EL (cell line): ENCODE measurements at places on chromosomes 16 and 17.

GRCh38 chr16:75660321-75660720, 12.7 kb downstream of the TERF2IP start:
- no peak for DNase-seq

- no peak for DNase-seq
These were observed at the start of gene TSPOAP1 for GRCh38 chr17:58328195-58329034. TSPOAP1 (minus strand) TSS chr17:58328795; CDS start chr17:58327920, 875 bp downstream.

DNA sequence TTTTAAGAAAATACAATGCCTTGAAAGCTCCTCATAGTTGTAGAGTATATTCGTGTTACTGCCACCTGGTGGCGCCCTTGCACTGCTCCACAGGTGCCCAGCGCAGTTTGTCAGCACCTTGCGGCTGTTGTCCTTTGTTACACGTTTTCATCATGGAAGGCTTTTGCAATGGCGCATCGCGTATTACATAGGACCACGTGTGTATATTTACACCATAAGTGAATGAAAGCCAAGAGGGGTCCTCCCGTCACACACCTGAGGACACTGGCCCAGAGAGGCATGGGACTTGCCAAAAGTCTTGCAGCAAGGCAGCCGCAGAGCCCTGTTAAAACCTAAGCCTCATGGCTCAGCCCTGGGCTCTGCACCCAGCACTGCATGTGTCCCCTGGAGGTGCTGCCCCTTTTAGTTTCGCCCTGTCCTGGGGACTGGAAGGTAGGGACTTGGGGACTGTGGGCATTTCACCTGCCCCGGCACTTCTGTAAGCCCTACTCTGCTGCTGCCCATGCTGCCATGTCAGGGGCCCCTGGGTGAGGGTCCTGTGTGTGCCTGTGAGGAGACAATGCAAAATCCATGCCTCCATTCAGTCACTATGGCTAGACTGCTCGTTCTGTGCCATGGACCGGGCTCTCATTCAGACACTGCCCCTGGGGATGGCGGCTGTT, 24.3 kb downstream of the POLR3E start:
- peak; percentile 61 for DNase-seq

- no peak for DNase-seq
These were observed 2.3 kb upstream of the PPP1R9B start for GRCh38 chr17:50152736-50153135.

- DNase-seq = no peak
These were observed 61.1 kb downstream of the MRC2 start for GRCh38 chr17:62688398-62689160.
